Ovary (tissue), 10 donors: ENCODE measurements at places on chromosomes 12 and 14. TPM values are rescaled to one million over a fixed set of nuclear protein-coding genes. Genes with fewer than 3 reads are reported as not detected.

DNA sequence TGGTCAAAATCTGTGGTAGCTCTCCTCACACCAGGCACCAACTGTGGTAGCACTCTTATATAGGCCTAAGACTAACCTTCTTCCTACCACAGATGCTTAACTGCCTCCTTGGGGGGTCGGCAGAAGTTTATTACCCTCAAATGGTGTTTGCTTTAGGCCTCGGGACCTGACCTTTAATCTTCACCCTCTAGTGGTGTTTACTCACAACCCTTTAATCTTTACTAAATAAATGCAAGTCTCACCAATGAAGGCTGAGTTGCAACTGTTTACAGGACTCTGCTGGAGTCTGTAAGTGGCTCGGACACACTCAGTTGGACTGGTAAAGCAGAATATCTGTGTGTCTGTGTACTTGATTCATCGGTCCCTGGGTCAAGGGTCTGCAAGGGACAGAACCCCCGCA is 29.4 kb downstream of the CCER1 start:
- DNase-seq: no peak
- no peaks in the 10 kb centered on the region for H3K36me3 ChIP-seq
- H3K4me1 ChIP-seq: peaks cover 3% of the 10 kb centered on the region
- no peak overlapping the region for H3K27ac ChIP-seq

DNA sequence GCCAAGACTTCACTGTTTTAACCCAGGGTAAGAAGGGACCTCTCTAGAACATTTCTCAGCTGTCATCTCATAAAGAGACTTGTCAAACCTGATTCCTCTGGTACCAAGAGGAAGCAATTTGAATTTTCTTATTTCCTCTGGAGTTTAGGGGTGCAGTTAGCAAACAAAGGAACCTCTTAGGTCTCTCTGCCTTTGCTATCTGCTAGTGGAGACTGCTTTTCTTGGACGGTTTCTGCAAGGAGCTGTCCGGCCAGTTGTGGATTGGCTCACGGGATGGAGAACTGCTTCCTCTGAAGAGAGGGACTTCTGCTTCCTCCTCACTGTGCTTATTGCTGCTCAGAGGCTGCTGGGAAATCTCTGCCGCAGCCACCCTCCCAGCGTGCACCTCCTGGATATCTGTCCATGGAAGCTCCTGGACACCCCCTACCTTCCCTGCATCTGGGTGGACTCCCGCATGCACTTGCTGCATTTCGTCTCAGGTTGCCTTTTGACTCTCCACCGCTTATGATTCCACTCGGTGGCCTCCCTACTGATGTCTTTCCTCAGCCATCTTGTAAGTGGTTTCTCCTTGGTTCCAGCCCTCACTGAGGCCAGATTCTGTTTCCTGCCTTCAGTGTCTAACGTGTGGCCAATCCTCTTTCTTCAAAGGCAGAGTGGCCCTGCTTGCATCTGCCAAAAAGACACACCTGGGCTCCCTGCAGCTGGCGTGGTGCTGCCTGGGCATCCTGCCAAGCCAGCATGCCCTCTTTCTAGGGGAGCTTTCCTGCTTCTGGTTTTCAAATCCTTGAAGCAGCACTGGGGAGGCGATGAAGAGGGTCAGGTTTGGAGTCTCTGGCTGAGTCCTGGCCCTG is 187.3 kb downstream of the CHST11 start:
- H3K27ac ChIP-seq: no peak overlapping the region
- no peaks in the 10 kb centered on the region for H3K36me3 ChIP-seq
- H3K4me3 ChIP-seq: no peak overlapping the region
- H3K4me1 ChIP-seq: no peaks in the 10 kb centered on the region
- H3K27me3 ChIP-seq: no peaks in the 10 kb centered on the region

DNA sequence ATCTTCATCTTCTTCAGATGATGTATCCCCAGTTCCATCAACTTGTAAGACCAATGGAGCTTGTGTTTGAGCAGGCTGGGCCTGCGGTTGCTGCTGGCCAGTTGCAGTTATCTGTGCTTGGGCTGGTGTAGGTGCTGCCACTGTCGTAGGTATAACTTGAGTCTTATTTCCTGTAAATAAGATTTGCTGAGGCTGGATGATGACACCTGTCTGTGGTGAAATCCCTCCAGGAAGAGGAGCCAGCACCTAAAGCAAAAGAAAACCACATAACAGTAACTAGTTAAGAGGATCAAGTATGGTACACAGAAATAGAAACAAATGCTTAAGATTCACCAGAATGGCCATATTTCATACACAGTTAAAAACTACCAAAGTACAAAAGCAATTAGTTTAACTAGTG is 28.2 kb downstream of the GTF2A1 start:
- no peak overlapping the region for H3K27ac ChIP-seq
- H3K36me3 ChIP-seq: no peaks in the 10 kb centered on the region
- no peaks in the 10 kb centered on the region for H3K4me1 ChIP-seq

DNA sequence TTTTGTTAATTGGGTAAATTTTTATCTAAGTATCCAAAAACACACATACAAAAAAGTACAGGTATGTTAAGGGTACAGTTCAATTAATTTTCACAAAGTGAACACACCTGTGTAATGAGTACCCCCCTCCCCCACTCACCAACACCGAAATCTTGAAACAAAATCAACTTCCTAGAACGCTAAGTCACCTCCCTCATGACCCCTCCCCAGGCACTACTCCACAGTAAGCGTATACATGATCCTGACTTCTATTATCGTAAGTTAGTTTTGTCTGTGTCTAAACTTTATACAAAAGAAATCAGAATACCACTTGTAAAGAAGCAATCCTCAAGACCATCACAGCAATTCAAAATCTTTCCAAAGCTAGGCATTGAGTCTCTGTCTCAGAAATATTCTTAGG is 100.5 kb downstream of the MED13L start:
- peaks cover 4% of the 10 kb centered on the region for H3K4me1 ChIP-seq
- no peak overlapping the region for H3K27ac ChIP-seq
- H3K4me3 ChIP-seq: no peak overlapping the region
- no peaks in the 10 kb centered on the region for H3K36me3 ChIP-seq

Gene FAM181A
- 4.9 TPM for total RNA-seq

Gene FBLN5
- 137 TPM for total RNA-seq

Gene IFNG-AS1
- total RNA-seq: not detected
